Stimulated activated CD8-positive, alpha-beta memory T cell treated with anti-CD3 and anti-CD28 coated beads, Interleukin-15, amount 100 ng/mL, for 48 hours (primary cell): ENCODE measurements at places on chromosomes 12 and 14.

DNA sequence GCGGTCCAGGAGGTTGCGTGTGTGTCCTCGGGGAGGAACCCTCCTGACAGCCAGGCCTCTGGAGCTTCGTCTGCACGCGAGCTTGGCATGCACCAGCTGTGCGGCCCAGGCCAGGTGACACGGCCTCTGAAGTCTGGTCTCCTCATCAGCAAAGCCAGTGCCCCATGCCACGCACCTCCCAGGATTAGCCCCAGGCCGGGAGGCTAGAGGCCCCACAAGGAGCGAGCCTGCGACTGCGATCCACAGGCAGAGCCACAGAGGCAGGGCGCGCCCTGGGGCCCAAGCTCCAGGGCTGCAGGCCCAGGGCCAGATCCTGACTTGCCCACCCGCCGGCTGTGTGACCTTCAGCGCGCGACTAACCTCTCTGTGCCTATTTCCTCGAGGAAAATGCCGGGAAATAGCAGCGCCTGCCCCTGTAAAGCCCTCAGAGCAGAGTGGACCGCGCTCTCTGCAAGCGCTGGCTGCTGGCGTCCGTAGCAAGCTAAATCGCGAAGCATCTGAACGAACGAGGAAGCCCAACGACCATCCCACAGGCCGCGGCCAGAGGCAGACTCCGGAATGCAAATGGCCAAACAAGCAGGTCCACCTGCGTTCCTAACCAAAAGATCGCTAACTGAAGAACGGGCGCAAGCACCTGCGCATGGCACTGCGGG lies 492 bp upstream of the BTBD6 start:
- no peak for DNase-seq

DNA sequence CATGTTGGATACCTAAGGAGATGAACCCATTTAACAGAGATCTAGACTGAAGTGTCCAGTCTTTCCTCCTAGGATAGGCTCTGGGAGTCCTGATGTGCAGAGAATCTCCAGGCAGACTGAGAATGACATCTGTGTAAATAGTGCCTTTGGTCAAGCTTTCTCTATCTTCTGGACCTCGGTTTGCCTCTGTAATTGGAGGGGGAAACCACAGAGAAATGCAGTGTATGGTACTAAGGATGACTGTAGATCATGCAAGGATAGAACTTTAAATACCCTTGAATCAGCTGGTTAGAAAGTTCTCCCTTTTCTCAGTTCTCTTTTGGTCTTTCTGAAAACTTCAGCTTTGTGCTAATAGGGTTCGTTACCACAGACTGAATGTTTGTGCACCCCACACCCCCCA lies 112.2 kb downstream of the PTPN11 start:
- DNase-seq: no peak

- no peak for DNase-seq
Measured at GRCh38 chr12:4116251-4117111, 157.1 kb upstream of the CCND2 start.

GRCh38 chr14:87306409-87307168 lies 686.4 kb downstream of the GALC start:
- no peak for DNase-seq

DNA sequence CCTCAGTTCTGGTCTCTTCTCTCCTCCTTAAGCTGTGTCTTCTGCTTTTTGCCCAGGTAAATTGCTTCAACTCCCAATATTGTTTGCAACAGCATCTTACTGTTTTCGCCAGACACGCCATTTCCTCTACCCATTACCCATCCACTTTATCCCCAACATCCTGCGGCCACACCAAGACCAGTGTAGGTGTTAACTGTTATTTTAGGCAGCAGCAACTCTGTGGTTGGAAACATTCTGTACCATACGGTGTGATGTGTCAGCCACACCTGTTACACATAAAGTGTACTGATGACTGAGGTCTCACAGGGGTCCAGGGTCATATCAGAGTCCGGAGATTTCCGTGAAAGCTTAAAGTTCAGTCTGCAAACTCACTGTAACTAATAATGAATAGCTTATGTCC lies 21.8 kb upstream of the KLRD1 start:
- peak; percentile 49 for DNase-seq

DNA sequence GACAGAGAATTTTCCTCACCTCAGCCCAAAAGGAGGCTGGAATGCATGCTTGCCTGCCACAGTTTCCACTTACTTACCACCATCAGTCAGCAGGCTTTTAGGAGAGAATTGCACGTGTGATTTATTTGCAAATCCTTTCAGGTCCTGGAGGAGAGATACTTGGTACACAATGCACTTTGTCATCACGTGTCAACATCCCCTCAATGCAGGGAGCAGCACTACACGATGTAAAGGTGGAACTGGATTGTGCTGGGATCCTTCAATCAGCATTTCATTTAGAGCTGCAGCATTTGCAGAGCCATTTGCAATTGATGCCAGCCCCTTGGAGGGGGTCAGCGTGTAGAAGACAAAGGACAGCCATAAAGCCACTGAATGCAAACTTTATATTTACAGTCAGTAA lies 218.1 kb downstream of the GLT1D1 start:
- no peak for DNase-seq

DNA sequence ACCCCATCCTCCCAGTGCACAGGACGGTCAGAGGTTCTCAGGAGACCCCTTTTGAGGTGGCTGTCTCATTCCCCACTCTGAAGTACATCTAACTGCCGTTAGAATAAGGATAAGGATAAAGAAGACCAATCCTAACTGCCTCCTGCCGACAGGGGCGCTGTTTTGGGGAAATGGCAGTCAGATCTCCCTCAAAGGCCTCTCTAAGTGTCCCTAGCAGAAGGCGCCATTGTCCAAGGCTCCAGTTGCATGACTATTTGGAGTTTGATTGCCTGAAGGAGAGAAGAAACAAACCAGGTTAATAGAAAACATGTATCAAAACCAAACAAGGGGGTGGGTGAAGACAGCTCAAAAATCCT lies 29.1 kb upstream of the KLRB1 start:
- DNase-seq: no peak

GRCh38 chr14:92500491-92500941 lies 13.1 kb upstream of the RIN3 start:
- no peak for DNase-seq

- DNase-seq: no peak
Measured at GRCh38 chr14:23704890-23705289, 68.7 kb downstream of the DHRS2 start.

GRCh38 chr14:61179796-61180398 lies 101.2 kb downstream of the TMEM30B start:
- DNase-seq: no peak

- DNase-seq: no peak
Measured at GRCh38 chr12:57319678-57320469, 68.9 kb upstream of the STAC3 start.

GRCh38 chr12:2013527-2014223 lies 9.4 kb upstream of the DCP1B start:
- no peak for DNase-seq

DNA sequence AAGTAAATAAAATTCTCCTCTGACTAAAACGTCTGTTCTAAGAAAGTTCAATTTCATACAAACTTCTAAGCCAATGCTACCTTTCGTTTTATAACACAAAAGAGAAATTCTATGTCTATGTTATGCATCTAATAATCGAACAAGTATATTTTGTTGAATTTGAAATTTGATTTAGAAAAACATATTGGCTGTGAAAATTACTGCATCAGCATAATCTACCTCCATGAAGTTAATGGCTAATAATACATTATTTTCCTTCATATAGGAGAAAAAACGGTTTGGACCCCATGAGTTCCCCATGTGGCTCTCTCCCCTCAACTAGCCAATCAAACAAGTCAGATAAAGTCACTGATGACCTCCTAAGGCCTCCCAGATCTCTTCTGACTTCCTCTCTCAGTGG lies 106.5 kb downstream of the KCNH5 start:
- no peak for DNase-seq

DNA sequence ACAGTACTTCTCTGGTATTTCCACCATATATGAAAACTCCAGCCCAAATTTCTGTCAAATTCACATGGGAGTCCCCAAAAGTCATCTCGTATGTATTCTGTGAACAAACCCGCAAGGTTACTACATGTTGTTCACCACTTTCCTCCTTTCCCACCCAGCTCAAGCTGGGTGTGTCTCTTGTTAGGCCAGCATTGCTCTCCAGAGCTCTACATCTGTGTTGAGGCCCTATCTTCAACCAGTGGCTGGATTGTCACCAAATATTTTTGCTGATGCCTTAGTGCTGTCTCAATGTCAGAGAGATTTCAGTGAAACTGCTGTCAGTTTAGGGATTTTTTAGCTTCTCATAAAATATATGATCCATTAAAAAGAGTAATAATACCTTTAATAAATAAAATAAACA lies 230.9 kb downstream of the BTG1 start:
- no peak for DNase-seq

DNA sequence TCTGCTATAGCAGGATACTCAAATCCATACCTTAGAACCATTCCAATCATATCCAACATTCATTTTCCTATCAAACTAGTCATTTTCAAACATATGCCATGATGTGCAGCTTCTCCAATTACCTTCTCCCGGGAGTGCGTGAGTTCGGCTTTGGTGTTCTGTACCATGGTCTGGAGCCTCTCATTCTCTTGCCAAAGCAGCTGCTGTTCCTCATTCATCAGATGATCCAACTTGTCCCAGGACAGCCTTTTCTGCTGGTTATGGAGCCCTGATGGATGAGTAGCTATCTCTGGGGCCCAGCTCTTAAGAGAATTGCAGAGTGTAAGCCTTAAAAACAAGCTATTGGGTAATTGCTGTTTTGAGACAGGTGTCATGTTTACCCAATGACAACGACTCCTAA lies 71.1 kb upstream of the SAV1 start:
- DNase-seq: no peak

DNA sequence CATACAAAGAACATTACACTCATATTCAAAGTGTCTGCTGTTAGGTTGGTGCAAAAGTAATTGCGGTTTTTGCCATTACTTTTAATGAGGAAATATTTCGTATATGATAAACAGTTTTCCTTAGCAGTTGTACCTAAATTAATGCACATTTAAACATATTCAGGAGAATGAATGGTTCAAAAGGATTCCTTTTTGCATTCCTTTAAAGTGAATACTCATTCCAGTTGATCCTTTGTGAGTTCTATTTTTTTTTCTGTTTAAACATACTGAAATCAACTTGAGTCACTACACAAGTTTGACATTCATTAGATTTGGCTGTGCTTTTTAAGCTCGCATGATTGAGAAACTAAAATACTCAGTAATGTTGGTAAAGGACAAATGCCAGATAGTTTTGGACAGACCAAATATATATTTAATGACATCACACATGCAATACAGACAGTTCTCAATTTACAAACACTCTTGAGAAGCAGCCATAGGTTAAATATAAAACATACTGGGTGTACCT lies 13.8 kb upstream of the SLC38A2 start:
- no peak for DNase-seq

- no peak for DNase-seq
Measured at GRCh38 chr14:105220699-105221597, 27.4 kb upstream of the BTBD6 start.

- DNase-seq: no peak
Measured at GRCh38 chr14:51546603-51547258, 105.0 kb upstream of the FRMD6 start.

GRCh38 chr14:35503646-35504045 lies 30.3 kb upstream of the INSM2 start:
- no peak for DNase-seq

GRCh38 chr12:50933459-50934124 lies 18.8 kb upstream of the HIGD1C start:
- no peak for DNase-seq

GRCh38 chr12:131493068-131493826 lies 217.6 kb upstream of the SFSWAP start:
- DNase-seq: no peak

- no peak for DNase-seq
Measured at GRCh38 chr12:69602954-69603353, 7.8 kb downstream of the LRRC10 start.

- peak; percentile 64 for DNase-seq
Measured at GRCh38 chr12:76020731-76021672, 10.6 kb downstream of the PHLDA1 start.

GRCh38 chr12:65051218-65051617 lies 69.9 kb downstream of the WIF1 start:
- no peak for DNase-seq

DNA sequence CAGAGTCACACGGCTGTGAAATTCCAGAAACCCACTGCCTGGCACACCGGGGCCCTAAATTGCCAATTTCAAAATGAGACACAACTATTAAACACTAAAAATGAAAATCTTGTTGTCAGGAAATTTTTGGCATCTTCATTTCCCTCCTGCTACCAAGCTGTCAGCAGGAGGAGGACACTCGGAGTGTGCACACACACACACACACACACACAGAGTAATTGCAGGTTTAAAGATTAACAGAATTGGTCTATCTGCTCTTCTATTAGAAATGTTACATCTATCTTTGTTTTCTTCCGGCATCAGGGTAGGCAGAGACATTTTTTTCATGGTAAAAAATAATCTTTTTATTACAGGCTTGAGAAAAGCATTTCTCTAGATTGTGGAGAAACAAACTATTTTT lies 314.2 kb downstream of the EGLN3 start:
- DNase-seq: no peak

DNA sequence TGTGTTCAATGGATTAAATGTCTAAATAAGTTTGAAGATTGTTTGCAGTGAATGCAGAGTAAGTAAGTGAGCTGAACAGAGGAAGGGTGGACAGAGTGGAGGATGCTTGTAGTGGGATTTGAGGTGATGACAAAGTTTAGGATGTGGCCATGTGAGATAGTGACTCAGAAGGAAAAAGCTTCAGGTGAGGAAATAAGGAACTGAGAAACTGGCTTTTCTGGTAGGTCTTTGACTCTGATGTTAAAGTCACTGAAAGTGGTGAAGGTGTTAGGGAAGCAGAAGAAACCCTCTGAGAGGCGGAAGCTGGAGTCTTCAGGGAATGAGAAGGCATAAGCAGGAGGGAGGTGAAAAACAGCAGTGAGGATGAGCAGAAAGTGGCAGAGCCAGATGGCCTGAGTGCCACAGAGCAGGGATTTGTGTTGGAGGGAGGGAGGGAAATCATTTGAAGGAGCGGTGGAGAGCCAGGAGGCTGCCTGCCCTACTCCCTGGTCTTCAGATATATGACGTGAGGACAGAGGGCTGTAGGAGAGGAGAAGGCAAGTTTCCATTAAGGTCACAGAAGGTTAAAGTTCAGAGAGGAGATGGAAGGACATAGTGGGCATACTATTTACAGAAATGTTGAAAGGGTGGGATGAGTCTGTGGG lies 24.8 kb downstream of the RGS6 start:
- no peak for DNase-seq

DNA sequence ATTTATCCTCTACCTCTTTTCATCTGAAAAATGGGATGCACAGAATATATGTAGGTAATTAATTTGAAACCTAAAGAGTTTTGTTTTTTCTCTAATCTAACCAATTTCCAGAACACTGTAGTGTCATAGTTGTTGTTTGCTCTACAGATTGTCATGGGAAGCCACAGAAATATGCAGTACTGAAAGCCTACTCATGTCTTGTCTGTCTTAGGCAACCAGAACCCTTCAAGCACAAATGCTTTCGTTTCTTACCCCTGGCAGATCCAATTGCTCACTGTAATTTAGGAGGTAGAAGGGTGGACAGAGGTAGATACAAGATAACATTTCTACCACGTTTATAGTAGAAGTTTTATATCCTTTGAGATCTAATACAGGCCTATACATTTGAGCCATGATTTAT lies 330.2 kb upstream of the NOVA1 start:
- no peak for DNase-seq
